ENCODE measurements at places on chromosomes 12 and 14.

DNA sequence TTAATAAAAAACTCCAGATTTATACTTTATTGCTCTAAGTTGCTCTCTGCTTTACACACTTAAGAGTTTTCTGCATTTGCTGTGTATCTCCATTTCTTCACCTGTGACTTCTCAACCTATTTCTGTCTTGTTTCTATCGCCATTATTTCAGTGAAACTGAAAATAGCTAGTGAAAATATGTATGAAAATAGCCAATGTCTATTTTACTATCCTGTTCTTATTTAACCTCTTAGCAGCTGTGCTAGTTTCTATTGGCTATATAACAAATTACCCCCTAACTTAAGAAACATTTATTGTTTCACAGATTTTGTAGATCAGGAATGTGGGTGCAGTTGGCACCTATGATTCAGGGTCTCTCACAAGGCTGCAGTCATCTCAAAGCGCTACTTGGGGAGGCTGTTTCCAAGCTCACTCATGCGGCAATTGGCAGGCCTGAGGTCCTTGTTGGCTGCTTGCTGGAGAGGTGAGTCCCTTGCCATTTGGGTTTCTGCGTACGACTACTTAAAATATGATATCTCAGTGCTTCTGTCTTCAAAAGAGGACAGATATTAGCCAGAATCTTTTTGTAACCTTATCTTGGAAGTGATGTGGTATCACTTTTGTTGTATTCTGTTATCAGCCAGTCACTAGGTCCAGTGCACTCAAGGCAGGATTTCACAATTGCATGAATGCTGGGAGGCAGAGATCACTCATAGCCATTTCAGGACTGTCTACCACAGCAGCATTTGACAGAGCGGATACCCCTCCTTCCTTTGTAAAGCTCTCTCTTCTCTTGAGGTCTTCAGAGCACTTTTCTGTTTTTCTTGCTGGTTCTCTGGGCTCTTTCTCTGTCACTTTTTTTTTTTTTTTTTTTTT, 7.2 kb downstream of the ERC1 start:
- no peak for DNase-seq

DNA sequence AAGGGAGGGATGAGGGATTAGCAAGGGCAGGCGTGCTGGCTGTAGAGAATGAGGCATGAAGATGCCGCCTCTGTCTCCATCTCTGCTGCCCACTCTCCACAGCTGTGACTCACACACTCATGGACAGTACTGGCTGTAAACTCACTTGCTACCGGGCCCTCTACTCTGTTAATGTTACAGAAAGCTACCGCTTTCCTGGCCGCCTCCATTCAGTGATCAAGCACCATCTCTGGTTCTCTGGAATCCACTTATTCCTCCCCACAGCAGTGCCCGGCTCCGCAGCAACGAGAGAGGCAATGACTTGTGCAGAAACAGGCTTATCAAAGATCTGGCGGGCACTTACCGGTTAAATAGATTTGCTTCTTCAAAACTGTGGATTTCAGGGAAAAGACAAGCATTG, 34.8 kb downstream of the AMN start:
- no peak for DNase-seq

DNA sequence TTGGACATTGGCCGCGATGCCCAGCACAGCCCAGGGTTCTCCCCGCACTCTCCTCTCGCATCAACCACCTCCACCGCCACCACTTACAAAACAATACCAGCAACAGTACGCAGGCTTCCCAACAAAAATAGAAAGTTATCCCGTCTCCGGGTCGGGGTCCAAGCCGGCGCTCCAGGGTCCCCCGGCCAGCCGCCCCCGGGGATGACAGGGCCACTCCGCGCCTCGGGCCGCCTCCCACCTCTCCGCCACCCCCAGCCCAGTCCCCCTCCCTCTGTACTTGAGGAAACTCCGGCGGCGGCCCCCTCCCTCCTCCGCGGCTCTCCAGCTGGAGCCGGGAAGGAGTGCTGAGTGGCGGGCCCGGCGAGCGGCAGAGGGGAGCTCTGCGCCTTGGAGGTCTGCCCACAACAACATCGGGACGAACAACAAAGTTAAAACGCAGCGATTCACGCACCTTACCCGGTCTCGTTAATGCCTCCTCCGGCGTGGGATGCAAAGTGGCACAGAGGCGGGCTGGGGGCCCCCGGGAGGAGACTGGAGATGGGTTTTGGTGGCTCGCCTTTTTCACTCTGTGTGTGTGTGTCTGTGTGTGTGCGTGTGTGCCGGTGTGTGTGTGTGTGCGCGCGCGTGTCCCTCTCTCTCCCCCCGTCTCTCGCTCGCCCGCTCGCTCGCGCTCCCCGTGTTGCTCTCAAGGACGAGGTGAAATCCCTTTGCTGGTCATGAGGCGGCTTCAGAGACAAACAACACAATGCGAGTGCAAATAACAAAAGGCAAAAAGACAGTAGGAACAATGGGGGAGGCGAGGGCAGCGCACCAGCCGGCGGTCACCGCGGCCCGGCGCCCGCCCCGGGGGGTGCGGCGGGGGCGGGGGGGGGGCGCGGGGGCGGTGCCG, 386.8 kb downstream of the BCAT1 start:
- peak; percentile 87 for DNase-seq

GRCh38 chr12:57243521-57244311, 7.3 kb downstream of the STAC3 start:
- peak; percentile 96 for DNase-seq

DNA sequence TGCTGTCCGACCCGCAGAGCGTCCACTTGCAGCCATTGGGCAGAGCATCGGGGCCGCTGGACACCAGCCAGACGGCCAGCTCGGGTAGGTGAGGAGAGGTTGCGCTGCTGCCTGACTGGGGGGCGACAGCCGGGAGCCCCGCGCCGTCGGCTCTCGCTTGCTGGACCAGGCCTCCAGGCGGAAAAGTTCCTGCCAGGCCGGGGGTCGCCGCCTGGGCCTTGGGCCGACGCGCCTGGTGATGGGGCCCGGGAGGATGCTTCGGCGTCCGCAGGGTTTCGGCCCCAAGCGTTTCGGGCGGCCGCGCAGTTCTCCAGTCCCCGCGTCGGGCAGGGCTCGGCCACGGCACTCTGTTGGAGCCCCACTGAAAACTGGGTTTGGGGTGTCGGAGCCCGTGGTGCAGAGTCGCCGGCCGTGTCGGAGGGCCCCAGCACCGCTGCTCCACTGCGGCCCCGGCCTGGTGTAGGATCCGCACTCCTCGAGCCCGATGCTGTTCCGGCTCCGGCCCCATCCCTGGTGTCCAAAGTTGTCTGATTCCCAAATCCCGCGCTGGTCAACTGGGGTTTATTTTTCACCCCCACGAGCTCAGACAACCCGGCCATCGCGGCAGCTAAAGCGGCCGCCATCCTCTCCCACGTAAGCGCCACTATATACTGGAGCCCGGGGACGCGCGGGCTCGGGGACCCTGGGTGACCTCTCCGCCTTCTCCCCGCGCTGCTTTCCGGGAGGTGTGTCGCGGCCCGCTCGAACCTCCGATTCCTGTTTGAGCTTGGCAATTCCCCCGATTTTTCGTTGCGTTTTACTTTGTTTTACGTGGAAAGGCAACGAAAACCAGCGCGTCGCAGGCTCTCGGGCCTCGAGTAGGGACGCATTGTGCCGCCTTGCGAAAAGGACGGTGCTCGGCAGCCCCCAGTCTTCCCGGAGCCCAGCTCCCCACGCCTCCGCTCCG, 872 bp downstream of the VSX2 start:
- DNase-seq: no peak

DNA sequence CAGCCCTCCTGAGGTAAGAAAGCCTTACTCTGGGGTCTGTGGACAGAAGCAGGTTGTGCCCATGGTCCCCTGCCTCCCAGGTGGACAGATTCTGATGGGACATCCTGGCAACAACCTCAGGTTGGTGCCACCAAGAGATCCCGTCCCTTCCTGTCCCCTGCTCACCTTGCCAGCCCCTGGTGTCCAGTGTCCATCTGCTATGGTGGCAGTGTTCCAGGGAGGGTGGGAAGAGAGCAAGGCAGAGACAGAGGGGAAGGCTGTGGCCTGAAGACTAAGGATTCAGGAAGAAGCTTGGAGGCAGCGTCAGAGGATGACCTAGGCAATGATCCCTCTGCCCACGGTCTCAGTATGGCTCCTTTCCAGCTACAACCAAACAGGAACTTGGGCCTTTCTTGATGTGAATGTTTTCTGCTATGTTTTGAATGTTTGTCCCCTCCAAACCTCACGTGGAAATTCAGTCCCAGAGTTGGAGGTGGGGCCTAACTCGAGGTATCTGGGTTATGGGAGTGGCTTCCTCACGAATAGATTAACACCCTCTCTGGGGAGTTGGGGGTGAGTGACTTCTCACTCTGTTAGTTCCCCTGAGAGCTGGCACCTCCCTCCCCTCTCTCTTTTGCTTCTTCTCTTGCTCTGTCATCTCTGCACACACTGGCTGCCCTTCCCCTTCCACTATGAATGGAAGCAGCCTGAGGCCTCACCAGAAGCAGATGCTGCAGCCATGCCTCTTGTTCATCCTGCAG, 26.9 kb downstream of the IQSEC3 start:
- DNase-seq: no peak

DNA sequence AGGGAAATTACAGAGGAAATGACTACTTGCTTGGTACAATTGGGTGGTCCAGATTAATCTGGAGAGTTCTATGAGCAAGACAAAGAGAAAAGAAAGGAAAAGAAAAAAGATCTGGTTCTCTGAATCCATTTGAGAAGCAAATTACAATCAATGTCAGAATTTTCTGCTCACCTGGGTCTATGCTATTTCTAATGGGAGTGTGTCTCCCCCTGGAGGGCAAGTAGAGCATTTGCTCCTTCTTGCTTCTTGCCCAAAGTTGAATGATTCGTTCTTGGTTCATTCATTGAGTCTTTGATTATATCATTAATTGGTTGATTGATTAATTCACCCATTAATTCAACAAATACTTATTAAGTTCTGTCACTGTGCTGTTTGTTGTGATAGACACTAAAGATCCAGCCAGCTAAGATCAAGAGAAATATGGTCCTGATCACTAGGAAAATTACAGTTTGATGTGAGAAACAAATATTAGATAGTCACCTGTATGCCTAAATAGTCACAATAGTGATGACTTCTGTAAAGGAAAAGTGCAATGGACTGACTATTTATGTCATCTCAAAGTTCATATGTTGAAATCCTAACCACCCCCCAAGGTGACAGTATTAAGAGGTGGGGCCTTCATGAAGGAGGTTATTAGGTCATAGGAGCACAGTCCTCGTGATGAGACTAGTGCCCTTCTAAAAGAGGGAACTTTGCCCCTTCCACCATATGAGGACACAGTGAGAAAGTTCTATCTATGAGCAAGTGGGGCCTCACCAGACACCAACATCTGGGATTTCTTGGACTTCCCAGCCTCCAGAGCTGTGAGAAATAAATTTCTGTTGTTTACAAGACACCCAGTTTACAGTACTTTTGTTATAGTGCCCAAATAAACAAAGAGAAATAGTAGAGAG, 8.0 kb upstream of the ASB8 start:
- no peak for DNase-seq

DNA sequence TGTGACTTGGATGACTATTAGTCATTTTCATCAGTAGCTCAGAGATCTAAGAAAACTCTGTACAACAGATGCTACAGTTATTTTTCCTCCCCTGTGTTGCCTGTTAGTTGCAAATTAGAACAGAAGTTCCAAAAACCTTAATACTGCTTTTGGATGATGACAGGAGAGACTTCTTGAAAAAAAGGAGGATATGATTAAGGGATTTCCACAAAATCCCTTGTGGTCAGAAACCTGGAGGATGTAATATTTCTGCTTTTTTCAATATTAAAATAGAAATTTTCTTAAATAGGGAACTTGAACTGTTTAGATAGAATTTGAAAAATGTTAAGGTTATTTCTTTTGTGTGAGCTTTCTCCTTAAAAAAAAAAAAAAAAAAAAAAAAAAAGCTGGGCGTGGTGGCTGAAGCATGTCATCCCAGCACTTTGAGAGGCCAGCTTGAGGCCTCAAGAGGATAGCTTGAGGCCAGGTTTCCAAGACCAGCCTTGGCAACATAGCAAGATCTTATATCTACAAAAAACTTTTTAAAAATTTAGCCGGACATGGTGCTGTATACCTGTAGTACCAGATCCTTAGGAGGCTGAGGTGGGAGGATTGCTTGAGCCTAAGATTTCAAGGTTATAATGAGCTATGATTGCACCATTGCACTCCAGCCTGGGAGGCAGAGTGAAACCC, 14.1 kb downstream of the CMAS start:
- no peak for DNase-seq

GRCh38 chr12:7991535-7991934, 41.0 kb upstream of the FOXJ2 start:
- DNase-seq: no peak

- no peak for DNase-seq
Observed at GRCh38 chr14:90804292-90805083, 11.7 kb downstream of the TTC7B start.

Measured in H9 (cell line).